NCI-H2227 treated with DMSO at 0.1 percent for 48 hours (cell line): ENCODE measurements at places on chromosomes 6 and 20.

- DNase-seq: no peak
Measured at GRCh38 chr6:37048851-37049757, 43.6 kb downstream of the FGD2 start.

DNA sequence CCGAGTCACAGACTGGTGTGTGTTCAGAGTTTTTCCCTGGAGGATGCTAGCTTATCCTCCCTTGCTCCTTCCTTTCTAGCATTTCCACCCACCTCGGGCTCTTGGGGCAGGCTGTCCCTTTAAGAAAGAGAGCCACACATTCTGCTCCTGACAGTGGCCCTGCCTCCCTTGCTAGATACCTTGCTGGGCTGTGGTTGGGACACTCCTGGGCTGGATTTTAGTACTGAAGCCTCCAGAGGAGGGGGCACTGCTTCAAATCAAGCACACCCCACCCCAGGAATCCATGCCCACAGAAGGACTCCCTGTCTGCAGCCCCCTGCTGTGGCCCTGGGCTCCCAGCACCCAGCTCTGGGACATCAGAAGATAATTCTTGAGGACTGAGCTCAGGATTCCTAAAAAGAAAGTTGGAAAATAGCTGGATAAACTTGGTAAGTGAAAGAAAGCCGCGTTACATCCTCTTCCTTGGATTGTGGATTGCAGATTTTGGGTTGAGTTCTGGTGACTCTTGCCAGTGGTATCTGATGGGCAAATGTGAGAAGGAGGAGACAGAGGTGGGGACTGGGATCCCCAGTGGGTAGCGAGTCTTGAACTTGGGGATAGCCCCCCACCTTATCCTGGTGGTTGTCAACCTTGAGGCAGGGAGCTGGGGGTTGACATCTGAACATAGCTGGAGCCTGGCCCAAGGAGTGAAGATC lies 29.0 kb downstream of the DAAM2 start:
- DNase-seq: no peak

- DNase-seq: no peak
Measured at GRCh38 chr6:116472706-116473105, 11.5 kb downstream of the CALHM6 start.

GRCh38 chr20:10610251-10610650 lies 63.5 kb downstream of the JAG1 start:
- no peak for DNase-seq

GRCh38 chr6:166786704-166787293 lies 159.7 kb upstream of the RPS6KA2 start:
- peak; percentile 50 for DNase-seq

DNA sequence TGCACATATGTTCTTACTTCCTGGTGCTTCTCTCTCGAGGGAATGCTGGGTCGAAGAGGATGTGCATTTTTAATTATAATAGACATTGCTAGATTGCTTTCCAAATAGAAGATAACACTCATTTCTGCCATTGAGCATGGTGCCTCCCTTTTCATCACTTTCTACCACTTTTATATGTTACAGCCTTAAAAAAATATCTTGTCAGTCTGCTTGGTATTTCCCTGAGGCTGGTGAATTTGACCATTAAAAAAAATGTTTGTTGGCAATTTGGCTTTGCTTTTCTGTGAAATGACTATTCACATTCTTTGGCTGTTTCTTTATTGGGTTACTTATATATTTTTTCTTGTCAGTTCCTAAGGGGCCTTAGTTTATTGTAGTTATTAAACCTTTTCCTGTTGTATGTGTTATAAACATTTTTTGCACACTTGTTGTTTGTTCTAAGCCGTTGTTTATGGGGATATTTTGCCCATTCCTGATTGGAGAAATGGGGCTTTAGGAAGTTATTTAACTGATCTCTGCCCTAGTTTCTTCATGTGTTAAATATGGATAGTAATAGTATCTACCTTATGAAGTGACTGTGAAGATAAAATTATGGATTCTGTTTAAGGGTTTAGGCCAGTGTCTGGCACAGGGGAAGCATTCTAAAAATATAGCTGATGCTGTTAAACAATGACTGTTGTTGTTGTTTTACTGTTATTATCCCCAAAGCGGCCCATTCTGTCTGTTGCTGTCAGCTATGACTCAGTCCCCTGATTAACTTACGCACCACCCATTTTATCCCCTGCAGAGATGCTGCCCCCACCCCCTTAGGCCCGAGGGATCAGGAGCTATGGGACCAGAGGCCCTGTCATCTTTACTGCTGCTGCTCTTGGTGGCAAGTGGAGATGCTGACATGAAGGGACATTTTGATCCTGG lies 3.8 kb downstream of the DDR1 start:
- no peak for DNase-seq

DNA sequence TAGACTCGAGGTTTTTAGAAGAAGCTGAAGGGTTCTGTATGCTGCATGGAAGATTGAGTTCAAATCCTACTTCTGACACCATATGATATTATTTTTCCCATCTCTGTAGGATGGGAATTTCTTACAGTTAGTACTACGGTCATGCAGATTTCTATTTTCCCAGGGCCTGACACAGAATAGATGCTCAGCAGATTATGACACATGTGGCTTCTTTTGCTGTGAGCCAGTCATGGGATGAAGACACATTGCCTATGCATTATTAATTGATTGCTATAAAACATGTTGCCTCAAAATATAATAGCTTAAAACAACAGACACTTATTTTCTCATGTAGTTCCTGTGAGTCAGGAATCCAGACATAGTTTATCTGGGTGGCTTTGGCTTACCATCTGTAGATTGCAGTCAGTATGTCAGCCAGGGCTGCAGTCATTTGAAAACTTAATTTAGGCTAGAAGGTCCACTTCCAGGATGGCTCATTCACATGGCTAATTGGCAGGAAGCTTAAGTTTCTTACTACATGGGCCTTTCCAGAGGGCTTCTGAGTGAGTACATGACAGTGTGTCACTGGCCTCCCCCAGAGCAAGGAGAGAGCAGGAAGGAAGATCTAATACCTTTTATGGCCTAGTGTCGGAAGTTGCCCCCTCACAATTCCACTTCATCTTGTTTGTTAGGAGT lies 29.5 kb downstream of the TOP1 start:
- DNase-seq: no peak

DNA sequence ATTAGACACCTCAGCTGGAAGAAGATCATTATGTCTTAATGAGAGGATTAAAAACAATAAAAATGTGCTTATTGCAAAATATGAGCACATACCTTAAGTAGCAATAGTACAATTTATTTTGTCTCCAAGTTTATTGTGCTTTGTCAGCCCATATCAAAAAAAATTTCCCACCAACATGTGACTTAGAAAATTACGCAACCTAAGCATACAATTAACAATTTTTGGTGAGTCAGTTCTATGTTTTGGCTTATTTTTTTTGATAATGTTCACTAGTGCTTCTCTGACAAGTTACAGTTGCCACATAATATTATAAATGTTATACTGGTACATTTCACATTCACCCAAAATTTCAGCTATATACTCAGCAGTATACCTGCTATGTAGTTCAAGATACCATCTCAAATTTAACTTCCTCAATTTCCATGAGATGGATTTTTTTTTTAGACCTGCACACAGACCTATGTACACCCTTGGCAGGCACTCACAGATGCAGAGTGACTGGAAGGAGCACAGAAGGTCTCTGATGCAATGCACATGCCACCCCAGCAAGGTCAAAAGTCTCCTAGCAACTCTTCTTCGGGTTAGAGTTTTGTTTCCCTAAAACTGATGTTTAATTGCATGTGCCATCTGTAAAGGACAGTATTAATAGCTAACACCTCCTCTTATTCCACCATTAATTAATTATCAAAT lies 112.4 kb downstream of the PRKN start:
- no peak for DNase-seq

GRCh38 chr6:78701407-78701806 lies 165.9 kb upstream of the IRAK1BP1 start:
- no peak for DNase-seq

GRCh38 chr6:105184921-105185320 lies 5.1 kb upstream of the POPDC3 start:
- no peak for DNase-seq

DNA sequence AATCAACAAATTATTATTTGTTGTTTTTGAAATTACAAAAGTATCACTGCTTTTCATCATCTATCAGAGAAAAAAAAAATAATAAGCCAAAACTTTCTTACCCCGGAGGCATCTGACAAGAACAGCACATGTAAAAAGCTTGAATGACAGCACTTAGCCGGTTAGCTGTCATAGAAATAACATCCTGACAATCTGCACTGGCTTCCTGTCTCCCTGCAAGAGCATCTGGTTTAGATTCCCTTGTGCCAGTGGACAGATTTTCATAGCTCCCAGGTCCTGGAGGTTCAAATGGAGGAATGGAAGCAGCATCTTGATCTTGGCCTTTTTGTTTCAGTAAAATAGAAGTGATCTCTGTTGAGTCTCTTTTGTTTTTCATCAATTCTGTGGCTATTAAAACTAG lies 74.8 kb downstream of the HACE1 start:
- no peak for DNase-seq

GRCh38 chr20:11001764-11002540 lies 328.2 kb upstream of the JAG1 start:
- no peak for DNase-seq

GRCh38 chr6:22300273-22300998 lies 3.6 kb upstream of the PRL start:
- DNase-seq: no peak

DNA sequence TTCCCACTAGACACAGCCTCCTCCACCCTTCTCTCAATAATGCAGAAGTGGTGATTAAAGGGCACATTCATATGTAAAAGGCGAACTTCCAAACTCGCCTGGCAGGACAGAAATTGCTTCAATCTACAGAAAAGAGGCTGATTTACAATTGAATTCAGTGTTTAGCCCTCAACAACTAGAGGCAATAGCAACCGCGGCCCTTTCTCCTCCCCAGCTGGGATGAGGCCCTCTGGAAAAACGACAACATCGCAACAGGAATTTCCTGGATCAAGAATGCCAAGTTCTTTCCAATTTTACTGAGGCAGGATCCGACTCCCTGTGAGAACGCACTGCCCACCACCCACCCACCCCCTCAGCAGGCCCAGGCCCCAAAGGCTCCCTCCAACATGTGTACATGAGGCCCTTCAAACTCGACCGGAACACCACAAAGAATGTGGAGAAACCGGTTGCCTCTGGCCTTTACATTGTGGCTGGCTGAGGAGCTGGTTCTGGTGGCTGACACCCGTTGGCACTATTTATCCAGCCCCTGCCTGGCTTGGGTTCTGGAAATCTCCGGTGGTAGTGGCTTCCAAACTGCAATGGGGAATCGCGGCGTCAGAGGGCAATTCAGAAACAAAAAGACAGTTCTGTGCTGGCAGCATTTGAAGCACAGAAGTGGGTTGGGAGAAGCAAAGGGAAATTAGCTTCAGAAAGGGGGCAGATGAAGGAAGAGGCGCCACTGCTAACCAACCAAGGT lies 36.8 kb downstream of the ZMYND8 start:
- DNase-seq: peak; percentile 55

DNA sequence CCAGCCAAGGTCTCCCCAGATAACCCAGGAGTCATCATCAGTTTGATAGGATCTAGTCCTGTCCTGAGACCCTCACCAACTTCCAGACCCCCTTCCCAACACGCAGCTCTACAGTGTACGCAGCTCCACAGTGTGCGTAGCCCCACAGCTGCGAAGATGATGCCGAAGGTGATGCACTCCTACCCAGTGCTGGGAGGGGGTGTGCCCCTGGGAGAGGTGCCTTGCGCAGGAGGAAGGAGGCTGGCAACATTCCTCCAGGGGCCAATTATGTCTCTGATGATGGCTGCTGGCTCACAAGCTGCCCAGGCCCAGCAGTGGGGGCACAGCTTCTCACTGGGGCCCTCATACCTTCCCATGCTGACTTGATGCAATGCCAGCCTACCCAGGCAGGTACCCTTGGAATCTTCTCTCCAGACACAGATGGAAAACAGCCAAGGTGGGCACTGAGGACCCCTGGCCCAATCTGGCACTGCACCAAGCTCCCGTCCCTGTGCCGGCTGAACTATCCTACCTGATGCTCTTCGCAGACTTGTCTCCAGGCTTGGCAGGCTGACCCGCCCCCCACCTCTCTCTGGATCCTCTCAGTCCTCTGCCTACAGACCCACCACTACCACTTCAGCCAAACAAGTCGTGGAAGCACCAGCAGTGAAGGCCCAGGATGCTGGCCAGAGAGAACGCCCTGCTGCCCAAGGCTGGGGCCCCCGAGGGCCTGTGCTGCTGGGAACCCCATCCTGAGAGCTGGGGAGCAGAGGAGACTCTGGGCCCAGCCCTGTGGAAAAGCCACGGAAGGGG lies 1.4 kb downstream of the ZNF512B start:
- no peak for DNase-seq

DNA sequence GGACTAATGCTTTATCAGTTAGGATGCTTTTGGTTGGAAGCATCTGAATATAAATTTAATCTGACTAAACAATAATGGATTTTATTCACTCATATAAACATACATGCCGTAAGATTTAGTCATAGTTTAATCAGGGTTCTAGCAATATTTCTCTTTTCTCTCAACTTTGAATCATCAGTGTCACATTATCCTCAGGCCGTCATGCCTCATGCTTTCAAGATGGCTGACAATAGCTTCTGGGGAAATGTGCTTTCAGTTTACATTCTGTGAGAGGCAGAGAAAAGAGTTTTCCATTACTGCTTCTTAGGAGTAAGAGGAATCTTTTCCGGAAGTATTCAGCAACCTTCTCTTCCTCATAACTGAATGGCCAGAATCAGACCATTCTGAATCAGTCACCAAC lies 162.2 kb downstream of the GJA1 start:
- DNase-seq: no peak

DNA sequence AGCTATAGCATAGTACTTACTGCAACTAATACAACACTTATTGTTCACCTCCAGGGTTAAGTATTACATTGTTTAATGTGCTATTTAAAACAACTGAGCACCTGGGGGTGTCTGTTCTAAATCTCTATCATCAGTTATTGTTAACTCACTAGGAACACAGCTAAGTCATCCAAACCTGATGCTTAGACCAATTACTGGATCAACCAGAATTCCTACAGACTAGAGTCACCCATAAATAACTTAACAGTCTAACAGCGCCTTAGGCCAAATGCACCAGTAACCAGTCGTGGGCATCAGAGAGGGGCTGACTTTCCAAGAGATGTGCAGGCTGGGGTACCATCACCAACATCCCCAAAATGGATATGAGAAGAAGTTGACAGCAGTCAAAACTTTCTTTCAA lies 110.7 kb downstream of the ADTRP start:
- no peak for DNase-seq

DNA sequence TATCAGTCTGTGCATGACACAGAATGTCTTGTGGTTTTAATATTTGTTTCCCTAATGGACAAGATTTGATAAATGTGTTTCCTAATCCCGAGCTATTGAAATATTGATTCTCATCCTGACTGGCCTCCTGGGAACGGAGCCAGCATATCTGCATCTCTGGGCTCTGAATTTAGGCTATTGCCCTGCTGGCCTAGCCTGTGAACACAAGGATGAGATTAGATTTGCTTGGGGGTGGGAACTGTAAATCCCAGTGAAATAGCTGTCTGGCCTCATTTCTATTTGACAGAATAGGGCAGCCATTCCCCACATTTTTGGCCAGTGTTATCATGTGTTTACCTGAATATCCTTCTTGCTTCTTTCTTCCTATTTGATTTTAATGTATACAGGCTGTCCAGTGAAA lies 198.4 kb upstream of the SOX4 start:
- no peak for DNase-seq
